GM13977 (cell line): ENCODE measurements at places on chromosomes 7 and 10.

DNA sequence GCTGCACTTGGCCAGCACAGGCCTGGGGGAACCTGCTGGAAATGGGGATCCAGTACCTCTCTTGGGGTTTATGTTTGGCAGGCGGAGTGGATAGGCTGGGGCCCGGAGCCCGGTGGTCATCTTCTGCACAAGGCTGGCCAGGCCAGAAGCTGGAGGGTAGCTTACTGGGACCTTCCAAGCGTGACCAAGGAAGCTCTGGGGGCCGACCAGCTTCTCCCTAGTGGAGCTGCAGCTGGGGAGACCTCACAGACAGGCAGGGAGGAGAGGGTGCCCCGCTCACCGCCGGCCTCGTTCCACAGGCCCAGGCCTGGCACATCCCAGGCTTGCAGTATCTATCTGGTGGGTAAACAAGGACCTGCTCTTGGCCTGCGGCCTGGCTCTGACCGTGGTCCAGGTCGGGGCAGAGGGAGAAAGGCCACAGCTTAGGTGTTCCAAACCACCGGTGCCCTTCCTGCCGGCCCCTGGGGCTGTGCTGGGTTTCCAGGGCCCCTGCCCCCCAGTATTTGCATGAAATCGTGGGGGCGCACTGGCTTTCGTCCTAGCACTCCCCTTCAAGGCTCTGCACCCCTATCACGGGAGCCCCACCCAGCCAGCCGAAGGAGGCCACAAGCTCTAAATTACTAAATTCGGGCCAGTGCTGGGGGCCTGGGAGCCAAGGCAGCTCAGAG is 1.5 kb upstream of the ELFN1 start:
- peak; percentile 54 for DNase-seq

DNA sequence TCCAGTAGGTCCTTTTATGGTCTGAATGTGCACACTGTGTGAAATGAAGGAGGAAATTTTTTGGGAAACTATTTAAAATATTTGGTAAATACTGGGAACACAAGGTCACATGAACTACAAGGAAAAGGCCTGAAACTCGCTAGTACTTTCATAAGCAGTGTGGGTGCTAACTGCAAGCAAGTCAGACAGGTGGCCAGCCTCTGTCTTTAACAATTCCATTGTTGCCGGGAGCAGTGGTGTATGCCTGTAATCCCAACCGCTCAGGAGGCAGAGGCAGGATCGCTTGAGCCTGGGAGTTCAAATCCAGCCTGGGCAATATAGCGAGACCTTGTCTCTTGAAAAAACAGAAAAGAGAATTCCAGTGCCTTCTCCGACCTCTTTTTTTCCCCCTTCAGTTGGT is 37.5 kb downstream of the SMURF1 start:
- no peak for DNase-seq

DNA sequence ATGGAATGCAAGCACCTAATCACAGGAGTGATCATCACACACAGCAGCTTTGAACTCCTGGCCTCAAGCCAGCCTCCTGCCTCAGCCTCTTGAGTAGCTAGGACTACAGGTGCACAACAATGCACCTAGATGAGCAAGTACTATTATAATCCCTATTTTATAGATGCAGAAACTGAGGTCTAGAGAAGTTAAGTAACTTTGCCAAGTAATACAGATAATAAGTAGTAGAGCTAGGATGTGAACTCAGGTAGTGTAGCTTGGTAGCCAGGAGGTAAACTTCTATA is 33.7 kb downstream of the DNAJC12 start:
- no peak for DNase-seq

GRCh38 chr10:86393862-86394455 is 27.4 kb upstream of the GRID1 start:
- DNase-seq: no peak

DNA sequence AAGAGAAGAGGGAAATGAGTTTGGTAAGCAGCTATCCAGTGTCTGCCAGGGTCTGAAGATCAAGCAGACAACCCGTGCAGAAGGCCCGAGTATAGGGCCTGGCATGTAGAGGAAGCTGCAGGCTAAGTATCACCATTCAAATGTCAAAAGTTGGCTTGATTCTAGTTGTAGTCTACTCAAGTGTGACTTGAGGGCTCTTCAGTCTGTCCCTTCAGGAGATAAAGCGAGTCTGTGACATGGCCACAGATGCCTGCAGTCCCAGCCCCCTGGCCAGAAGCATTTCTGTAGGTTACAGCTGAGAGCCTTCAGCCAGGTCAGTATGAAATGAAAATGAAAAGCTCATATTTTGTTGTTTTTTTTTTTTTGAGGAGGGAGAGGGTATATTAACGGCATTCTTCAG is 97.8 kb upstream of the EEPD1 start:
- no peak for DNase-seq

GRCh38 chr10:87523731-87524130 is 19.0 kb downstream of the MINPP1 start:
- no peak for DNase-seq

DNA sequence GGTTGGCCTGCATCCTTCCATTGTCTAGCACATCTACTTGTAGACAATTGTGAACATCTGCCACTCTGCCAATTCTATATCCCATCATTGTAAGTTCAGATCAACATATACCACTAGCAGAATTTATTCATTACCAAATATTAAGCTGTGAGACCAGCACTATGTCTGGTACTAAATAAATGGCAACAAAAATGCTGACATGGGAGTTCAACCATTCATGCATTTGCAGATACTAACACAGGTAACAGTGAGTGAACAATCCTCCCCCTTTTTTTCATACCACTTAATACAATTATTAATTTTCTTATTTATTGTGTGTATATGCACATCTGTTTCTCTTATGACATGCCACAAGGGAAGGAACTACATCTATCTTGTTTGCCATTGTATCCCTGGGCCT is 11.9 kb downstream of the POLR1F start:
- no peak for DNase-seq

- peak; percentile 53 for DNase-seq
Observed at GRCh38 chr7:2313450-2314208, 612 bp downstream of the SNX8 start.

GRCh38 chr7:151252961-151253711 is 4.6 kb upstream of the SMARCD3 start:
- no peak for DNase-seq

GRCh38 chr10:21634599-21635365 is 100.8 kb downstream of the MLLT10 start:
- DNase-seq: no peak

DNA sequence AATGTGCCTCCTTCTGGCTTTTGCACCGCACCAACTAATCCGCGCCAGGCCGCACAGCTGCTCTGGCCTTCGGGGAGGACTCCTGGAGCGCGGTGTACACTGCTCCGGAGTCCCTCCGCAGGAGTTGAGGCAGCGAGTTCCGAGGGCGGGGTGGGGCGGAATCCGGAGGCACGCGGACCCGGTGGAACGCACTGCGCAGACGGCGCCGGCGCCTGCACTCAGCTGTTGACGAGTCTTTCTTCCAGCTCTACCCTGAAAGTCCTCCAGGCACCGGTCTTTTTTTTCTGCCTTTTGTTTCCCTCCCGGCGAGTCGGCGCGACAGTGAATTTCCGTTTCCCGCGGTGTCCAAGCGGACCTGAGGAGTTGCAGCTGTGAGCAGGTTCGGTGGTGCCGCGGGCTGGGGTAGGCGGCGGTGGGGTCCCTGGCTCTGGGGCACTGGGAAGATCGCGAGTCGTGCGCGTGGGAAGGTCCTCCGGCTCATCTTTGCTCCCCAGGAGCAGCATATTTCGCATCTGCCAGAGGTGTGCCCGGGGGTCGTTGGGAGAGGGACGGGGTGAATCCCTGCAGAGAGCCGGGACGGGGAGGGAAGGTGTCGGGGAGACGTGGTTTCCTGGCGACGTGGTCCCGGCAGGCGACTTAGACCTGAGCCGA is 44.1 kb downstream of the SFTPD start:
- DNase-seq: peak; percentile 28

DNA sequence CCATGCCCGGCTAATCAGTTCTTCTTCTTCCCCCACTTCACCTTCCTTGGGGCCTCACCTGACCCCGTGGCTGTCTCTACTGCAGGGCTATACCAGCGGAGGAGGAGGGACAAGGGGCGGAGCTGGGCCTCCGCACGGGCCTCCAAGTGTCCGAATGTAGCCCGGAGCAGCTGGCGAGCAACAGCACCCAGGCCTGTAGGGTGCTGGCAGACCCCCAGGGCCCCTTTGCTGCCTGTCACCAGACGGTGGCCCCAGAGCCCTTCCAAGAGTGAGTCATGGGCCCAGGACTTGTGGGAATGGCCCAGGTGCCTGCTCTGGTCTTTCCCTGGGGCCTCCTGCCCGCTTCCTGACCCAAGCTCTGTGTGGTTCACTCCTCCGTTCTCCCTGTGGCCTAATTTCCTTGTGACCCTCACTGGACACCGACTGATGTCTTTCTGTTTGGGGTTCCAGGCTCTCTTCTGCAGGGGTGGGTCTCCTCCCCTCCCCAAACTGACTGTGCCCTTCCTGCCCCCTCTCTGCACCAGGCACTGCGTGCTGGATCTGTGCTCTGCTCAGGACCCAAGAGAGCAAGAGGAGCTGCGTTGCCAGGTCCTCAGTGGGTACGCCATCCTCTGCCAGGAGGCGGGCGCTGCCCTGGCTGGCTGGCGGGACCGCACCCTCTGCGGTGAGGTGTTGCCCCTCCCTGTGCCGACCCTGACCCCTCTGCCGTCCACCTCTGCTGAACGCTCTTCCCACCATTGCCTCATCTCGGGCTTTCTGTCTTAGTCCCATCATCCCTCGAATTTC is 35.2 kb downstream of the EPHB4 start:
- DNase-seq: no peak

DNA sequence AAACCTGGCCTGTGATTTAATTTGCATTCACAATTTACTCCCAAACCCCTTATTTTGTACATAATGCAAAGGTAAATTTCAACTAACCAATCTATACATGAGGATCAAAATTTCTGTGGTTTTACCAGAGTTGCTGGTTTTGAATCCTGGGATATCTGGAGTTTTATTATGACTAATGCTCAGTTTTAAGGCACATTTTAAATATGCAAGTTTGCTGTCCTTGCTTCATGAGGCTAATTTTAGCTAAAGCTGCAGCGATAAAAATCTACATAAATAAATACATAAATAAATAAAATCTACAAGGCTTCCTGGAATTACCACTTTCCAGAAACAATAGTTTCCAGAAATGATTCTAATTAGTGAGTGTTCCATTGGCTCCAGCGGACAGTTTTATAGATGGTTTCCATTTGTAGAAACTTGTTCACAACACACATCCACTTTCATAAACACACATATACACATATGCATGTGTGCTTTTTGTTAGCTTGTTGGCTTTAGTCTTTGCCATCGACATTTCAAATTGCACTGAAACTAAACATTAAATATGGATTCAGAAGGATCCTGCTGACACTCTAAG is 339.5 kb upstream of the NRP1 start:
- no peak for DNase-seq

DNA sequence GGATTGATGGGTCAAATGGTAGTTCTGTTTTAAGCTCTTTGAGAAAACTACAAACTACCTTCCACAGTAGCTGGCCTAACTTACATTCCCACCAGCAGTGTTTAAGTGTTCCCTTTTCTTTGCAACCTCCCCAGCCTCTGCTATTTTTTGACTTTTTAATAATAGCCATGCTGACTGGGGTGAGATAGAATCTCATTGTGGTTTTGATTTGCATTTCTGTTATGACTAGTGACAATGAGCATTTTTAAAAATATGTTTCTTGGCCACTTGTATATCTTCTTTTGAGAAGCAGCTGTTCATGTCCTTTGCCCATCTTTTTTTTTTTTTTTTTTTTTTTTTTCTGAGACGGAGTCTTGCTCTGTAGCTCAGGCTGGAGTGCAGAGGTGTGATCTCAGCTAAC is 155.2 kb upstream of the BMPER start:
- no peak for DNase-seq

- no peak for DNase-seq
Observed at GRCh38 chr10:132184816-132185593, 1.7 kb upstream of the DPYSL4 start.

GRCh38 chr7:1314021-1314907 is 81.6 kb downstream of the UNCX start:
- no peak for DNase-seq

DNA sequence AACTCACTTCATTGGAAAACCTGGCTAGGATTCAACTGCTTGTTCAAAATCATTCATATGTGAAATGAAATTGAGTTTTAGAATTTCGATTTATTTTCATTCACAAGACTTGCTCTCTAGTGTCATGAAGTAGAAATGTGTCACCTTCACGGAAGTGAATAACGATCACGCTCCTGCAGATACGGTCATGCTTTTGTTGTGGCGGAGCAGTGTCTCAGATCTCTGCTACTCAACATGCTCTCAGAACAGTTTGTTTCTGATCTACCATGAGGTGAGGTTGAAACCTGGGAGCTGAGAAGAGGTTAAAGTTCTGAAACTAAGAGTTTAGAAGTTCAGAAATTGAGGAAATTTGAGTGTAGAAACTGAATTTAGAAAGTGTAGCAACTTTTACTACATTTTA is 13.8 kb upstream of the PITRM1 start:
- DNase-seq: no peak

DNA sequence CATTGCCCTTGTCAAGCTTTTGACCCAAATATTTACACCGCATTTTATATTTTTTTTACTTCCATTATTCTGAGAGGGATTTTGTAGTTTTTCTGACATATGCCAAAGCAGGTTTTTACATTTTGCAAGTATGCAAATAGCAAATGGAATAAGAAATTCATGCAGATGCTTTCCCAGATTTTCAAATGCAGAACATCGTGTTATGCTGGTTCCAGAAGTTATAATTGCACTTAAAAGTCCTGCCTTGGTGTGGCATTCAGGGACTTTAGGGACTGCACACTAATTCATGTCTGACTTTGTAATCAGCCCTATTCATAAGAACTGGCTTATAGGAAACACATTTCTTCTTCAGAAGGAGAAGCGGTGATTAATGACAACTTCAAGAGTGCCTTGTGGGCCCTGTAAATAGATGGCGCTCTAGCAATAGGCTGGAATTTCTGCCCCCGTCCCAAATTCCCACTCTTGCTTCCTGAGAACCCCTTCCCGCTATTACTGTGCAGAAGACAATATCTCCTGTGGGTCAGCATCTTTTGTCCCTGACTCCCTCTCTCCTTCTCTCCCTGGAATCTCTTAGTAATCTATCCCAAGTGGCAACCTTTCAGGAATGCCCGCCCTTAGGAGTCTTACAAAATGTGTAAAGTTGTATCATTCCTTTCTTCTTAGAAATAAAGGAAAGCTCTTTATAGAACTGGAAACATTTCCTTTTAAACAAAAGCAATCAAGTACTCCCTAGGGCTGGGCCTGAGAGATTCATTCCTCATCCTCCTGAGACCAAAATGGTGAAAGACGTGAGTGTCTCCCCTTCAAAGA is 264.0 kb downstream of the INHBA start:
- no peak for DNase-seq

GRCh38 chr10:71074176-71074755 is 138.1 kb upstream of the UNC5B start:
- DNase-seq: no peak

DNA sequence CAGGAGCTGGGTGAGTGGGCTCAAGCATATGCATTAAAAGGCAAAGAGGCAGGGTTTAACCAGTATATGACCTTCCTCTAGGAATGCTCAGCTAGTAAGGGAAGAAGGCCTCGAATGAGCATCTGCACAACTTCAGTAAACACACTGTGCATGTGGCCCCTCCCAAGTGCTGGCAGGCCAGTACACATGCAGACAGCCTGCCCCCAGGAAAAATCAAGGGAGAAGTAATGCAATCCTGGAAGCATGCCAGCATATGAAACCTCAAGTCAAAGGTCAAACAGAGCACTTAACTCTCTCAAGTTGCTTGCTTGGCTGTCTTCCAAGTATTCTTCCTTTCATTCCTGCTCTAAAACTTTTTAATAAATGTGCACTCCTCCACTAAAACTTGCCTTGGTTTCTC is 208.4 kb downstream of the ACTR3B start:
- no peak for DNase-seq
